NCI-H82 (cell line): ENCODE measurements at places on chromosomes 6 and 20.
A peak's percentile ranks its signal among the peaks of the same experiment; 100 is the strongest.

DNA sequence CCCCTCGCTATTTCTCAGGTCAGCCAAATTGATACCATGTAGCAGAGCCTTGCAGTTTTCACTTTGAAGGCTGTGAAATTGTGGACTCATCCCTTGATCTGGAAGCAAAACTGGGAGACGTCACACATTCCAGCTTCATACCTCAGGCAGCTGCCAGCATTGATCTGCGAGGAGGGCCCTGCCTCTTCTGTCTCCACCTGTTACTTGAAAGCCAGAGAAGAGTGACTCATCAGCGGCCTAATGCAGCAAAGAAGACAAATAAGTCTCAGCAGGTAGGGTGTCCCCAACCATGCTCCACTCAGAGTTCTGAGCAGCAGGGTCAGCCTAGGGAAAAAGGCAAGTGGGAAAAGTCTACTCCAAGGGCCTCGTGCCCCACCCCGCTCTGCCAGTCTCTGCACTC lies 69.4 kb upstream of the BMP2 start:
- DNase-seq, result peak; percentile 17

DNA sequence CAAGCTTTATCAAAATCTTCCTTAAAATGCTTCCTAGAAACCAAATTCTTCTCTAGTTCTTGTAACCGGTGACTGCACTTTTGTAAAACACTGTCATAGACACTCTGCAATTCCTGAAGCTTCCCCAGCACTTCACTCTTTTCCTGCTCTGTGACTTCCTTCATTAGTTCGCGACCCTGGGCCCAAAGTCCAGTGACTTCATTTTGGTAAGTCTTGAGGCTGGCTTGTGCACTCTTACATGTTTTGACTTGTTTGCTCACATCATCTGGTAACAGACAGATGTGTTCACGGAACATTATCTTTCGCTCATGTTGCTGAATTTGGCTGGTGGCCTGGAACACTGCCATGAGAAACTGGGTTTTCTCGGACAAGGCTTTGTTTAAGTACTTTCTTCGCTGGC lies 306.2 kb downstream of the SYNE1 start:
- no peak for DNase-seq

DNA sequence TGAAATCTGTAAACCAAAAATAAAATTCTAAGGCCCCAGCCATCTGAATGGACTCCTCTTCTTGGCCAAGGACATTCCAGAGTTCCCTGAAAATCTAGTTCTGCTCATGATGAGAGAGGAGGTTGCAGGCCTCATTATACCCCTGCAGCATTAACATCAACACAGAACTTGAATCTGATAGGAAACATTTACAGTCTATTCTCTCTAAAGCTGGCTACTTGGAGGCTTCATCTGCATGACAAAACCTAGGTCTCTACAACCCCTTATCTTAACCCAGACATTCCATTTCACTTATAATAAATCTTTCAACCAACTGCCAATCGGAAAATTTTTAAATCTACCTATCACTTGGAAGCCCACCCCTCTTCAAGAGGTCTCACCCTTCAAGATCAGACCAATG lies 15.7 kb downstream of the RTN4IP1 start:
- DNase-seq, result no peak

DNA sequence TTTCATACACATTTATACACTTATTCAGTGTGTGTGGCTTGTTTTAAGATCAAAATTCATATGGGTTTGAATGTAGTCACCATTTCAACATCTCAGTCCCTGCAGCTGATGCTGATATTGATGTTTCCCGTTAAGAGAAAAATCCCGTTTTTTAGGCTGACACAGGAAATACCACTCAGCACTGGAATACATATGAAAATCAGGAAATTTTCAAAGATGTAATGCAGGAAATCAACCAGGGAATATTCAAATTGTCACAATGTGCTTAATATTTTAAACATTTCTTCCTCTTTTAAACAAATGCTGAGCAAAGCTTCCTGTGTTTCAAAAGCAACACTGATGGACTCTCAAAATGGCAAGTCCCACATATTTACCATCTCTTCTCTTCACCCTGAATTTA lies 94.5 kb upstream of the MARCKS start:
- no peak for DNase-seq

DNA sequence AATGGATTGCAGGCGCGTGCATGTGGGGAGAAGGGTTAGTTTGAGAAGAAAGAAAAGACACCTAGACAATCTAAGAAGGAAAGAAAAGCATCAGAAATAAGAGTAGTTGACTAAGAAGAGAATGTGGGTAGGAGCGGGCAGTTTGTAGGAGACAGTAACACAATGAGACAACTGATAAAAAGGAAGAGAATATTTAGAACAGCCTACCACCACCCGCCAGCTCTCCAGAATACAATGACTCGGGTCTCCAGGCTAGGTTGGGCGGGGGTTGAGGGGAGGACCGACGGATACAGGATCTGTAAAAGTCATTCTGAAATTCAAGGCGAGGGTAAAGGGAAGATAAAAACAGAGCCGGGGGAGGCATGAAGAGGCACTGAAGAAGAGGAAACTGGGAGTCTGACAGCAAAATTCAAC lies 712 bp downstream of the ABHD16A start:
- DNase-seq, result no peak

DNA sequence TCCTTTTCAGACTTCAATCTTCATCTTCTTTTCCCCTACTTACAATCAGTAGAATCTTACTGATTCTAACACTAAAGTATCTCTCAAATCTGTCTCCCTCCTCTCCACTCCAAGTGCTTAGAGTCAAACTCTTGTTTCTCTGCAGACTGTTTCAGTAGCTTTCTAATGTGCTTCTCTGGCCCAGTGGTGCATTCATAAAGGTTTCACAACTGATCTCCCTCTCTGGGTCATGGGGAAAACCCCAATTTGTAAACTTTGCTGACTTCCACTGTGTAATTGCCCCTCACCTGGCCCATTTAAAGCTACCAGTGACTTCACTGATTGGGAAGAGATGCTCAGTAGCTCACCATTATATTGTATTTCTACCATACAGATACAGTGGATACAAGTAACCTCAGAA lies 183.6 kb downstream of the FAXC start:
- no peak for DNase-seq

GRCh38 chr6:139175389-139175948 lies 40.6 kb downstream of the HECA start:
- DNase-seq, result no peak

DNA sequence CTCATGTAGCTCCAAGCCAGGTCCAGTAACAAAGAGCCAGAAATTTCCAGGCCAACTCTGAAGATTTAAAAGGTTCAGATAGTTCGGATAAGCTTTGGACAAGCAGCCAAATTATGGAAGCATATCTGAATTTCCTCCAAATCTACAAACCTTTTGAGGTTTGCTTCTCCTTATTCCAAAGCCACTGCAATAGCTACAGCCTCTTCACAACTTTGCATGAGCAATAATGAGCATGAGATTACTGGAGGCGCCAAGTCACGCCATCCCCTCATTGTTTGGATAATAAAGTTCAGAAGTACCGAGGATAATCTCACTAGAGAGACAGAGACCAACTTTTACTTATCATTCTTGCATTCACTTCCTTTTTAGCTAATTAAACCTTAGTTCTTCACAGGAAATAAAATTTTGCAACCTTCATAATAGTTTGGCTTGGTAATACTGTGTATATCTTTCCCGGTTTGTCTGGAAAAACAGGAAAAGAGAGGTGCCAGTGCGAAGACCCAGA lies 329.6 kb upstream of the RSPO3 start:
- no peak for DNase-seq

- peak; percentile 6 for DNase-seq
Measured at GRCh38 chr6:4856785-4857184, 80.6 kb downstream of the CDYL start.

DNA sequence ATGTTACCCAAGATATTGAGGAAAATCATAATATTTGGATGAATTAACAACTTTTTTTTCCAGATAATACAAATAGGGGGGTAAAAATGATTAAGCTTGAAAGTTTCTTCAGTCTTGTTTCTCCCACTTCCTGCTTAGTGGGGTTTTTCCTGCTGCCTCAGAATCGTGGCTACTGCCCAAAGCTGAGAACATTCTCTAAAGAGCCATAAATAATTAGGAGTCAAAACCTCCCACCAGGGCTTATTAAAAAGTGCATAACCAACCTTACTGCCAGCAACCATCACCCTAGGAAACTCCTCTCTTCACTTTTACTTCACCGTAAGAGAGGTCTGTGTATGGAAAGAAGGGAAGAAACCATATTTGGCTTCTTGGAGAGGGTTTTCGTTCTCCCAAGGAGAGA lies 9.0 kb upstream of the LCA5 start:
- DNase-seq, result no peak

DNA sequence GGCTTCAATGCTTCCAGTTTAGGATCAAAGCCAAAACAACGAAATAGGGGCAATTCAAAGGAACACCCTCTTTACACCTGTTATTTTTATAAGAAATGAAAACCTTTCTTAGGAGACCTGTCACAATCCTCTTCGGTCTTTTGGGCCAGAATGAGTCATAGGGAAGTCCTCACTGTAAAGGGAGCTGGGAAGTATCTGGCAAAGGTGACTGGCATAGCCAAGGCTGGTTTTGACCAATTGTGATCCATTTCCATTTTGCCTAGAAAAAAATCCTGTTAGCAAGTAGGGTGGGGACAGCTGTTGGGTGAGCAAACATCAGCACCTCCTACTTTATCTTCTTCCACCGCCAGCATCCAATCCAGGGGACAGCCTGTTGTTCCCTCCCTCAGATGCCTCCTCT lies 343.2 kb upstream of the SULF2 start:
- no peak for DNase-seq
